Right atrium auricular region (tissue), 2 donors: ENCODE measurements at places on chromosomes 4 and X. TPM values are rescaled to one million over a fixed set of nuclear protein-coding genes. Genes with fewer than 3 reads are reported as not detected.

Gene CT45A3
- not detected for total RNA-seq

DNA sequence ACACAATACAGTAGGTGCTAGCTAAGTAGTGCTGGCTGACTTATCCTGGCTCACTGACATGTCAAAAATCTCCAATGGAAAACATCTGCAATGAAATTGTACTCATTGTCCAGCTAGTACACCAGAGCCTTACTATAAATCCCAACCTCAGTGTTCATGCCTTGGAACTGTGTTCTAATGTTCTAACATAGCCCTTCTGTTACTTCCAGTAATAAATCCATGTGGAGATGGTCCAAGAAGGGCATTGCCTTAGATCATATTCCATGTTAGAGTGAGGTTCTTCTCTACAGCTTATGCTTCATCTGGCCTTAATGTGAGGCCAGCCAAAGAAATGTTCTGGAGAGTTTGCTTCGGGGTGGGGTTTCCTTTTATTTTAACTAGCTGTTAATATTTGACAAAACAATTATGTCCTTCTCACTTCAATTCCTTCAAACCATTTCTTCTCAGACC is 25.1 kb downstream of the ENOX2 start:
- no peak for DNase-seq

Gene F11
- not detected for total RNA-seq

GRCh38 chr4:30904215-30904555 is 184.0 kb downstream of the PCDH7 start:
- DNase-seq = no peak

Gene TKTL2
- not detected for total RNA-seq

Gene NLGN3
- total RNA-seq = 0.98 TPM

DNA sequence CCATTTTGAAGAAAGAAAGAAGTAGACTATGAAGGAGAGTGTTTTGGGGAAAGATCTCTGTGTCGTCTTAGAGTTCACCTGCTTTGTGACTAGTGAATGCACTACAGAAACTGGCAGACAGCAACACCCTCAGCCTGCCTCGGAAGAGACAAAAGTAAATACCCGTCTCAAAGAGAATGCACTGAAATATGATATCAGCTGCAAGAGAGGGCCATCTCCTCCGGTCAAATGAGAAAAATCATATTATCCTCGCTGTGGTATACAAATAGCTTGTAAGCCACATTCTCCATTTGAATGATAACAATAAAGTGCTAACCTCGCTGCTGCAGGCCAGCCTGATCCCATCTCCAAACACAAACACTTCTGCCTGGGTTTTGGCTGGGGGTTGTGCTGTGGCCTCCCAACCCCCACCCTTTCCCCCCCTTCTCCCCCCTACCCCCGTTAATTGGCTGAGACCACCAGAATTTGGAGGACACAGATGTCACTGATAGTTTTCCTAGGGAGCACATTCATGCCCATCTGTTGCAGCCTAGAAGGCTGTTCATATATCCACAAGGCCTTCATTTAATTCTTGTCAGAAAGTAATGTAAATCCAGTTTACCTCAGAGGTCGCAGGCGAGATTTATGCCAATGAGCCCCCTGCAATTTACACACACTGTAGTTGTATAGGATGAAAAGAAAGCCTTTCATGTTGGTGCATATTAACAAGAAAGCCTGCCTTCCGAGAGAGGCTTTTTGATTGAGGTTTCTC is 46.3 kb downstream of the ALPK1 start:
- DNase-seq = no peak

GRCh38 chrX:1500701-1501624 is 36.0 kb downstream of the P2RY8 start:
- DNase-seq = peak; percentile 54

DNA sequence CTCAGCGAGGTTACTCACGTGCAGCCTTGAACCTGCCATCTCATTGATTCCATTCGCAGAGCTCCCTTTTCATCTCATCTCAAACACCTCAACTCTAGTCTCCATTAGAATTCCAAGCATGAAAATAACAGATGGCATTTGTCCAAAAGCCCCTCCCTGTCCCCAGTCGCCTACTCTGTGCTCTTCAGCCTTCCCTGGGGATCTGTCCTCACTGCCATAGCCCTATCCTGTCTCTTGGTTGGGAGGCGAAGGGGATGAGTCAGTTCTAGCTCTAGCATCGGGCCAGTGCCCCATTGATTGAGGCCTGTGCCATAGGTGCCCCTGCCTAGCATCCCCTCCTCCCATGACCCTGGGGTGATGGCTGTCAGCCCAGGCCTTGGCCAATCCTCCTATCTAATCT is 134.0 kb upstream of the PJA1 start:
- no peak for DNase-seq

GRCh38 chrX:150768132-150768485 is 74.9 kb downstream of the MTMR1 start:
- no peak for DNase-seq

DNA sequence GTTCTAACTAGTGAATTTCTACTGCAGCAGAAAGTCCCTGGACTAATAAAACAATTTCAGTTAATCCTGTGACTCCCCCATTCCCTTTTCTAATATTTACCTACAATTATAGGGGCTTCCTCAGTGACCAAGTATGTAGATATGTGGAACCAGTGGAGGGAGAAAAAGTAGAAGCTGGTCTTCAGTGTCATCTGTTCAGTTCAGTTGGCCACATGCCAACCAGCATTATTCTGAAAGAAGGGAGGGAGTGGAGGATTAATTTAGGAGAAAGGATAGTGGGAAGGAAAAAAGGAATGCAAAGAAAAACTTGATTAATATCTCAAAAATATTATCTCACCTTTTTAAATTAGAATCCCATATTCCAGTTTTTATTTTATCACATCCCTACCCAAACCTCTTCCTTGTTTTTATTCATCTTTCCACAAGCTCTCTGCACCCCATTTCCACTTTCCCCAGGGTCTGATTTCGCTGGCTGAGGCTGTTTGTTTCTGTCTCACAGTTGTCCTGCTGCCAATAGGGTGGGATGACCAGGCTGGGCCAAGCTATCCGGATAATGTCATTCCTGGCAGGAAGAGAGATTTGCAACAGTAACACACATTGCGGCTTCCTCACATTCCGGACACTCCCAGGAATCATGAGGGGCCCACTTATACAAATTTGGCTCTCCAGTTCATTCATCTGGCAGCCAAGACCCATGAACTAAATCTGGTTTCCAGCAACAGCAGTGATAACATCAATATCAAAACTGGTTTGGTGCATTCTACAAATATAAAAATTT is 24.6 kb upstream of the ANTXR2 start:
- peak; percentile 65 for DNase-seq
